Right hindlimb (tissue), 1 donor: ENCODE measurements at places on chromosomes 6 and 20.

DNA sequence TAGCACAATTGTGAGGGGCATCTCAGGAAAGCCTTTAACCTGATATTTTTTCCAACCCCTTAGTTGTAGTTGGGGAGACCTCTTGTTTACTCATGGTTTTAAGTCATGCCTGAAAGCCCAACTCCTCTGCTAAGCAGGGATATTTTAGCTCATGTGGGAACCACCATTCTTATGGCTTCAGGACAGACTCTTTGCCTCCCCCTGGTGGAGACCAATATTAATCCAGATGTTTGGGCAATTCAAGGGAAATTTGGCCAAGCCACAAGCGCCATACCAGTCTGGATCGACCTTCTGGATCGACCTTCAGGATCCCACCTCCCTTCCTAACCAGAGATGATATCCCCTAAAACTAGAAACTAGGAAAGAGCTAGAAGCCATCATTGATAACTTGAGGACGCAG lies 211.2 kb downstream of the C6orf118 start:
- no peak for DNase-seq

- no peak for DNase-seq
Observed at GRCh38 chr6:109531446-109531845, 48.4 kb upstream of the ZBTB24 start.

GRCh38 chr6:117441824-117442264 lies 16.1 kb upstream of the ROS1 start:
- DNase-seq, result no peak

- peak; percentile 69 for DNase-seq
Observed at GRCh38 chr6:33080127-33081089, 4.6 kb downstream of the HLA-DPB1 start.

GRCh38 chr20:62749851-62750445 lies 41.3 kb downstream of the NTSR1 start:
- no peak for DNase-seq

DNA sequence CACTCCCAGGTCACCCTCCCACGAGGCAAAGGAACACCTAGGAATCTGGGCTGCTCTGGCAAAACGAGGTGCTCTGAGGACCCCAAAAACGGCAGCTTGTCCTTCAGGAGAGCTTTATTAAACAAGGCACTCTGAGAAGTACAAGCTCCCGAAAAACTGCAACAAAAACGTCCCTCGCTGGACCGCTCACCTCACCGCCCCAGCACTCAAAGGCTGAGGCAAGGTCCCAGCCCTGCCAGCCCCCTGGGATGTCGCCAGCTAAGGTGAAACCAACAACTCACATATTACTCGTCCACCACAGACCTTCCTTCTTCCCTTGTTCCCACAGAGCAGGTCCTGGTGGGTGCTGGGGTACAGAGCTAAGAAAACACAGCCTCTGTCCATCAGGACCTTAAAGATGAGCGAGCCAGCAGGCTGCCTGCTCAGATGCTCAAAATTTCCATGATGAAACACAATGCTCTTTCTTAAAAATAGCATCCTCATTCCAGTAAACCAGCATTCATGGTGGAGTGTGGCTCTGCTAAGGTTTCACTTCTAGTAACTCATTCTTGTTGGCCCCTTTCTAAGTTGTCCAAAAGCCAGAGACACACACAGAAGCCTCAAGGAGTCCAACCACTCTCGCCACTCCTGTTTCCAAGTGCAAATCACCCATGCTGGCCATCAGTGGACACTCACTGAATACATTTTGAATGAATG lies 35.9 kb downstream of the ATP9A start:
- peak; percentile 74 for DNase-seq

- peak; percentile 13 for DNase-seq
Observed at GRCh38 chr6:170110201-170111140, 180.4 kb downstream of the DLL1 start.

GRCh38 chr6:108581237-108581931 lies 20.7 kb downstream of the FOXO3 start:
- no peak for DNase-seq

GRCh38 chr6:98514073-98514720 lies 320.2 kb upstream of the POU3F2 start:
- DNase-seq, result no peak

GRCh38 chr6:74690365-74690764 lies 515.5 kb downstream of the COL12A1 start:
- DNase-seq, result no peak

GRCh38 chr6:131660195-131660594 lies 23.1 kb downstream of the ENPP3 start:
- DNase-seq, result no peak
